Naive B cell (primary cell): ENCODE measurements at places on chromosomes 11 and 22. TPM values are rescaled to one million over a fixed set of nuclear protein-coding genes. Genes with fewer than 3 reads are reported as not detected.

DNA sequence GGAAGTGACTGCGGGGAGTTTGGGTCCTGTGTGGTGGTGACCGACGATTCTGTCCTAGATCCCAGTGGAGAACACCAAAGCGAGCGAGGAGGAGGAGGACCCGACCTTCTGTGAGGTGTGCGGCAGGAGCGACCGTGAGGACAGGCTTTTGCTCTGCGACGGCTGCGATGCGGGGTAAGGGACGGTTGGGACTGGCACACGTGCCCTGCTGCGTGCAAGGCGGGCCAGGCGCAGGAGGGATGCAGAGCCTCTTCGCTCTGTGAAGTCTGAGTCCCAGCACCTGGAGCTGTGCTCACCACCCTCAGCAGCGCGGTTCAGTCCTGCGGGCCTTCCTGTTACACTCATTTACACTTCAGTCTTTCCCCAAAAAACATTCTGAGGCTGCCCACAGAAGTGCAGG lies 16.2 kb downstream of the PHRF1 start:
- no peak for DNase-seq
- no peak overlapping the region for H3K4me3 ChIP-seq
- peaks cover 10% of the 10 kb centered on the region for H3K36me3 ChIP-seq
- no peak overlapping the region for H3K27ac ChIP-seq
- H3K27me3 ChIP-seq = no peaks in the 10 kb centered on the region
- peaks cover 6% of the 10 kb centered on the region for H3K4me1 ChIP-seq

MB gene
- not detected for polyA plus RNA-seq

DNA sequence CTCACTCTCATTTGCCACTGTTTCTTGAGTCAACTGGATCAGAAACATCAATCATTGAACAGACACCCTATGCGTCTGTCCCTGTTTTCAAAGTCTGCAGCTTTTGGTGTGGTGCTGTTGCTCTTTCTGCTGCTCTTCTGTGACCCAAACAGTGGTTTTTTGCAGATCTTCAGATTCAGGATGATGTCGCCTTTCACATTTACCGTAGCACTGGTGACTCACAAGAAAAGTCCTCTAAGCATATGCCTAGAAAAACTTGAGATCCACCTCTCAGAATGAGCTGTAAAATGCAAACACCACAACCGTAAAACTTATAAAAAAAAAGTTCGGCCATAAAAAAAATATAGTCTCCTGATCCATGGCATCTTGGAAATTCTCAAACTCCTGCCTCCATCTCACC lies 400.4 kb downstream of the NTM start:
- no peak overlapping the region for H3K27ac ChIP-seq
- H3K4me1 ChIP-seq = no peaks in the 10 kb centered on the region
- H3K4me3 ChIP-seq = no peak overlapping the region
- no peaks in the 10 kb centered on the region for H3K27me3 ChIP-seq
- no peaks in the 10 kb centered on the region for H3K36me3 ChIP-seq
- no peak for DNase-seq

DNA sequence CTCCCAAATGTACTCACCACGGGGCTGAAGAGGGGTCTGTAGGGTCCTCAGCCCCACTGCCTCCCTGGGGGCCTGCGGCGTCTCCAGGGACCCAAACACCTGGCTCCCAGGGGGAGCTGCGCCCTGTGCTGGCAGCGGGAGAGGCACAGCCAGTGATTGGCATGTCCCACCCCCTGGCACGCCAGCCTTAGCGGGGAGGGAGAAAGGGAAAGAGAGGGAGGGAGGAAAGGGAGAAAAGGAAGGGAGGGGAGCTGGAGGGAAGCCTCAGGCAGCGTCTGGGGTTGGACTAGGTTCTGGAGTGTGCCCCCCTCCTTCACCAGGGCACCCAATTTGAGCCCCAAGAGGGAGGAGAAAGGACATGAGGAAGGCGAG lies at the start of gene CHRM1:
TSS of gene CHRM1 (minus strand) at position 163 of the 372 bp plus-strand sequence. CDS start 10,263 bp downstream, outside the sequence.
- H3K4me1 ChIP-seq = peaks cover 27% of the 10 kb centered on the region
- peaks cover 82% of the 10 kb centered on the region for H3K27me3 ChIP-seq
- H3K36me3 ChIP-seq = no peaks in the 10 kb centered on the region
- H3K27ac ChIP-seq = no peak within 1 kb of the TSS

TOP3B gene
- polyA plus RNA-seq = 12.4 TPM

- peak overlapping the region; percentile 97 for H3K27ac ChIP-seq
- no peak for DNase-seq
- H3K4me1 ChIP-seq = peaks cover 91% of the 10 kb centered on the region
- peak overlapping the region; percentile 63 for H3K4me3 ChIP-seq
Measured at GRCh38 chr11:128470081-128470480, 117.3 kb downstream of the ETS1 start.

GRCh38 chr11:17720796-17721171 lies 1.4 kb downstream of the MYOD1 start:
- no peaks in the 10 kb centered on the region for H3K4me1 ChIP-seq
- no peak overlapping the region for H3K27ac ChIP-seq
- peaks cover 36% of the 10 kb centered on the region for H3K27me3 ChIP-seq
- DNase-seq = no peak
- H3K36me3 ChIP-seq = no peaks in the 10 kb centered on the region
- no peak overlapping the region for H3K4me3 ChIP-seq

GRCh38 chr11:12702999-12703453 lies 28.8 kb downstream of the TEAD1 start:
- H3K4me1 ChIP-seq = no peaks in the 10 kb centered on the region
- no peak overlapping the region for H3K4me3 ChIP-seq
- H3K27ac ChIP-seq = no peak overlapping the region

DNA sequence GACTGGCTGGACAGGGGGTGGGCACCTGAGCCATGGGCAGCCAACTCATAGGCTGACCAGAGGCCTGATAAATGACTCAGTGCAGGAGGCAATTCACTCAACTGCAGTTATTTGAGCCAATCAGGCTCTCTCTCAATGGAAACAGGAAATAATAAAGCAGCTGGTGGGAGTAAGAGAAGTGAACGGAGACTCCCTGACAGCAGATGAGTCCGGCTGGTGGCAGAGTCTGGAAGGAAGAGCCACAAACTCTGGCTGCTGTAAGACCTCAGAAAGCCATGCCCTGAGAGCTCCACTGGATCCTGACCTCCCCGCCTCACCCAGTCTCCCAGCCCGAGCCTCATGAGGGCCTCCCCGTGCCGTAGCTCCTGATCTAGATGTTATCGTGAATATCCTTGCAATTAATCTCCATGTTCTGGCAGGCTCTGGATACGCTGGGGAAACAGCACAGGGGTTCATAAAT lies 69.8 kb downstream of the TRIM29 start:
- H3K36me3 ChIP-seq = no peaks in the 10 kb centered on the region
- no peak overlapping the region for H3K27ac ChIP-seq

ABCG4 gene
- polyA plus RNA-seq = not detected

RAG2 gene
- polyA plus RNA-seq = not detected

- no peak for DNase-seq
- H3K36me3 ChIP-seq = no peaks in the 10 kb centered on the region
- no peak overlapping the region for H3K27ac ChIP-seq
- no peak overlapping the region for H3K4me3 ChIP-seq
Measured at GRCh38 chr11:76410851-76411357, 29.8 kb downstream of the GVQW3 start.

ESAM gene
- polyA plus RNA-seq = 20.0 TPM

- H3K4me1 ChIP-seq = no peaks in the 10 kb centered on the region
- no peak overlapping the region for H3K27ac ChIP-seq
- H3K27me3 ChIP-seq = peaks cover 5% of the 10 kb centered on the region
- no peak overlapping the region for H3K4me3 ChIP-seq
Measured at GRCh38 chr11:14054116-14055107, 91.9 kb downstream of the SPON1 start.

TECTA gene
- polyA plus RNA-seq = 0.32 TPM

TUBA8 gene
- polyA plus RNA-seq = not detected

- H3K4me1 ChIP-seq = peaks cover 64% of the 10 kb centered on the region
- H3K27ac ChIP-seq = no peak overlapping the region
- DNase-seq = no peak
- H3K27me3 ChIP-seq = no peaks in the 10 kb centered on the region
- no peak overlapping the region for H3K4me3 ChIP-seq
Measured at GRCh38 chr11:47369676-47370075, 8.7 kb downstream of the SPI1 start.

- peaks cover 11% of the 10 kb centered on the region for H3K27me3 ChIP-seq
- H3K4me3 ChIP-seq = no peak overlapping the region
- DNase-seq = no peak
- H3K36me3 ChIP-seq = no peaks in the 10 kb centered on the region
- no peak overlapping the region for H3K27ac ChIP-seq
Measured at GRCh38 chr22:37358917-37359316, 68.4 kb downstream of the ELFN2 start.

- H3K4me1 ChIP-seq = peaks cover 14% of the 10 kb centered on the region
- no peaks in the 10 kb centered on the region for H3K27me3 ChIP-seq
- no peak for DNase-seq
- H3K27ac ChIP-seq = no peak overlapping the region
- H3K4me3 ChIP-seq = no peak overlapping the region
Measured at GRCh38 chr11:69142895-69143294, 12.8 kb upstream of the SMIM38 start.

DNA sequence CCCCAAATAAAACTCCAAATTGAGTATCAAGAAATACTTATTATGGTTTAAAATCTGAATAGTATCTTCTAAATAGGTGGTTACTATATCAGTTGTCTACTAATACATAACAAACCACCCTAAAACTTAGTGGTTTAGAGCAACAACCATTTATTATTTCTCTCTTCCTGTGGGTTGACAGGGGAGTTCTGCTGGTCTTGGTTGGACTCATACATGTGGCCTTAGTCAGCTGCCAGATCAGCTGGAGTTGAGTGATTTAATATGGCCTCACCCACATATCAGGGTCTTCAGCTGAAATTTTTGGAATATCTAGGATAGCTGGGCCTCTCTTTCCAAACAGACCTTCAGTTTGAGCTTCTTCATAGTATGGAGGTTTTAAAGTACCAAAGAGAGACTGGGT lies 34.5 kb downstream of the C11orf65 start:
- H3K27ac ChIP-seq = no peak overlapping the region
- no peak for DNase-seq
- H3K36me3 ChIP-seq = peaks cover 9% of the 10 kb centered on the region
- H3K4me1 ChIP-seq = peaks cover 4% of the 10 kb centered on the region

OR6A2 gene
- polyA plus RNA-seq = not detected

FOLR2 gene
- 1.6 TPM for polyA plus RNA-seq

MS4A7 gene
- 47.8 TPM for polyA plus RNA-seq

GRCh38 chr11:15189641-15190365 lies 75.1 kb downstream of the INSC start:
- H3K4me1 ChIP-seq = no peaks in the 10 kb centered on the region
- H3K36me3 ChIP-seq = no peaks in the 10 kb centered on the region
- H3K27ac ChIP-seq = no peak overlapping the region
- no peak overlapping the region for H3K4me3 ChIP-seq
- H3K27me3 ChIP-seq = peaks cover 40% of the 10 kb centered on the region
- no peak for DNase-seq

APLP2 gene
- 311 TPM for polyA plus RNA-seq

DNA sequence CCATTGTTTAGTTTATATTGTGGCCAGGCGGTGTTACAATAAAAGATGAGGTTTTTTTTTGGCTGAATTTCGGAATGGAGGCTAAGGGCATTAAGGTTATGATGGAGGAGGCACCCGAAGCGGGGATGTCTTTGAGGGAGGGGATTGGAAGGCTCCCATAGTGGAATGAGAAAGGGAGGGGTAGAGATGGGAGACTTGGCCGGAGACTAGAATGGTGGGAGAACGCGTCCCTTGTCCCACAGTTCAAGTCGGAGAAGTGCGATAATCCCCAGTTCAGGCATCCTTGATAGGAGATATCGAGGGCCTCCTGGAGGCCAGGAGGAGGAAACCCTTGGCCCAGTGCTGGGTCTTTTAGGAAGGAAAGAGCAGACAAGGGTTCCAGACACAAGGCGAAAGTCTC lies 21.6 kb downstream of the ZNF195 start:
- H3K4me3 ChIP-seq = no peak overlapping the region
- H3K27me3 ChIP-seq = no peaks in the 10 kb centered on the region
- H3K36me3 ChIP-seq = peaks cover 53% of the 10 kb centered on the region
- H3K4me1 ChIP-seq = no peaks in the 10 kb centered on the region
- H3K27ac ChIP-seq = no peak overlapping the region

DNA sequence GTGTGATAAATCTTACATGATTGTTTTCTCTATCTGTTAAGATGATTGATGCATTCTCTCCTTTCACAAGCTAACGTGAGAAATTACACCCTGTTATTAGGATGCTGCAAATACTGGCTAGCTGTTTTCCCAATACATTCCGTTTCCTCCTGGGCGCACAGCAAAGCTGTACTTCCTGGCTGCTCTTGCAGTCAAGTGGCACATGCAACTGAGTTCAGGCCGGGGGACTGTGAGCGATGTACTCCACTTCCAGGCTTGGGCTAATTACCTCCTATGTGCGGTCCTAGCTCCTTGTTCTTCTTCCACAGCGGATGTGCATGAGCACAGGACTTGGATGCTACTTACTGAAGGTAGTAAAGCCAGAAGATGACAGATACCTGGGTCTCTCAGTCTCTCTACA lies 234.9 kb upstream of the SESN3 start:
- no peaks in the 10 kb centered on the region for H3K27me3 ChIP-seq
- DNase-seq = no peak
- no peak overlapping the region for H3K4me3 ChIP-seq
- H3K36me3 ChIP-seq = no peaks in the 10 kb centered on the region
- peaks cover 12% of the 10 kb centered on the region for H3K4me1 ChIP-seq
- H3K27ac ChIP-seq = no peak overlapping the region

ANGPTL5 gene
- not detected for polyA plus RNA-seq

DNA sequence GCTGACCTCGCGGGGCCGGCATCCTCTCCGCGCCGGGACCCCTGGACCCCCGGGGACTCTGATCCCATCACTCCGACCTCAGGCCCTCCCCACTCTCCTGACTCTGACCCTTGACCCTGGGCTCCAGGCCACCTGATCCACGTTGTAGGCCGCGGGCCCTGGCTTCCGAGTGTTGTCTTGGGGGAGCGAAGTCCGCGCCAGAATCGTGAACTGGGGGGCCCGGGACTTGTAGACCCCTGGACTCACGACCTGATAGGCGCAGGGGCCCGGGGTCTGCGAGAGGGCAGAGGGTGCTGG lies 716 bp upstream of the TYMP start:
- no peaks in the 10 kb centered on the region for H3K36me3 ChIP-seq
- DNase-seq = no peak
- H3K27ac ChIP-seq = peak overlapping the region; percentile 100
- H3K4me3 ChIP-seq = peak overlapping the region; percentile 95
- H3K27me3 ChIP-seq = no peaks in the 10 kb centered on the region
